H1 (cell line): ENCODE measurements at places on chromosomes 12 and 14. TPM values are rescaled to one million over a fixed set of nuclear protein-coding genes. Genes with fewer than 3 reads are reported as not detected.

- no peak for DNase-seq
Measured at GRCh38 chr12:90512518-90512917, 442.5 kb downstream of the CCER1 start.

- no peak for DNase-seq
Measured at GRCh38 chr14:76908834-76909233, 82.6 kb downstream of the LRRC74A start.

GRCh38 chr14:106826833-106827369 is 1300.5 kb downstream of the TMEM121 start:
- DNase-seq = no peak

DNA sequence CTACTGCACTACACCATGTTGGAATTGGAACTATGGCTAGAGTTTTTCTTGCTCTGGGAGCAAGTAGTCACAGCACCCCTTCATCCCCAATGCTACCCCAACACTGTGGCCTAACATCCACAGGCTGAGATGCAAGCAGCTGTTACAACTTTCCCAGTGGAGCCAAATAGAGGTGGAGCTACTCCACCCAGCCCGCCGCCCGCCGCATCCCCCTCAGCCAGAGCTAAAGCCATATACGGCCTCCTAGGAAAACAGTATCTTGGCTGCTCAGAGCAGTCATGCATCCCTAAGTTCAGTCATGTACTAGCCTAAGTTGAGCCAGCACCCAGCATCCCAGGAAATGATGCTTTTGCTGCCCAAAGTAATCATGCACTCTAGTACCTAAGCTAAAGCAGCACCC is 17.2 kb upstream of the GARIN2 start:
- no peak for DNase-seq

Gene ETFBKMT
- polyA plus RNA-seq = 0.59 and 0.69 TPM in 2 replicates

GRCh38 chr12:119375075-119375882 is 40.8 kb downstream of the CCDC60 start:
- DNase-seq = no peak

Gene ADSS1
- polyA plus RNA-seq = 7.1 and 9.4 TPM in 2 replicates

DNA sequence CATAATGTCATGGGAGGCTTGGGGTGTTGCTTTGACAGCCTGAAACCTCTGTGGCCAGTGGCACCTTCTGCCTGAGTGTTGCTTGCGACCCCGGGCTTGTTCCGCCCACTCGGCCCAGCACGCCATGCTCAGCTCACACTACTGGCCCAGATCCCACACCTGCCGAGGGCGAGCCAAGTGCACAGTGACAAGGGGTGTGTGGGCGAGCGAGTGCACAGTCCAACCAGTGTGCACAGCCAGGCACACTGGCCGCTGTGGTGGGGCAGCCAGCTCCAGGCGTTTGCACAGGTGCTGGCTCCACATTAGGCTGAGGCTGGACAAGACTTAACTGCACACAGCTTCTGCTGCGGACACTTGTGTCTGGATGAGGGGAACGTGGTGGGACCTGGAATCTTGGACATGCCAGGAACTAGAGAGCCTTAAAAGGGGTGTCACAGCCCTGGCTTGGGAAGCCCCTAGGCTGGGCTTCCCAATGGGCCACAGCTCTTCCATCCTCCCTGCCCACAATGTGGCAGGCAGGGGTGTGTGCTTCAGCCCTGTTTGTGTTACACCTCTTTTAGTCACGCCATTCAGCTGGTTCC is 609.2 kb upstream of the FOXG1 start:
- DNase-seq = no peak

DNA sequence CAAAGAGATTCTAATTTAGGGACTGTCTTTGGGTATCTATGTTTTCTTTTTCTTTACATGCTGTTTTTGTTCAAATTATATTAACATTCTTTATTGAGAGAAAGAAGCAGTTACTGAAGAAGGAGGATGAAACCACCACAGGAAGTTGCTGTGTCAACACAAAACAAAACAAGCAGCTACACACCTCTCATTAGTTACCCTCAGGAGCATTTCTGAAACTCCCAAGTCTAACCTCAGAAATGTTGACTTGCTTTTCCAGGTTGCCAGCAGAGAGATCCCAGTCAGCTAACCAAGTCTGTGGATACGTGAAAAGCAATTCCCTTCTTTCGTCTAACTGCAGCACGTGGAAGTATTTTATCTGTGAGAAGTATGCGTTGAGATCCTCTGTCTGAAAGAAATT is 33.5 kb downstream of the CLEC1A start:
- no peak for DNase-seq

Gene NFE2
- polyA plus RNA-seq = 6.1 and 8.3 TPM in 2 replicates

Gene CBLN3
- polyA plus RNA-seq = 0.72 and 1.00 TPM in 2 replicates

Gene LMNTD1
- polyA plus RNA-seq = not detected in 2 replicates

DNA sequence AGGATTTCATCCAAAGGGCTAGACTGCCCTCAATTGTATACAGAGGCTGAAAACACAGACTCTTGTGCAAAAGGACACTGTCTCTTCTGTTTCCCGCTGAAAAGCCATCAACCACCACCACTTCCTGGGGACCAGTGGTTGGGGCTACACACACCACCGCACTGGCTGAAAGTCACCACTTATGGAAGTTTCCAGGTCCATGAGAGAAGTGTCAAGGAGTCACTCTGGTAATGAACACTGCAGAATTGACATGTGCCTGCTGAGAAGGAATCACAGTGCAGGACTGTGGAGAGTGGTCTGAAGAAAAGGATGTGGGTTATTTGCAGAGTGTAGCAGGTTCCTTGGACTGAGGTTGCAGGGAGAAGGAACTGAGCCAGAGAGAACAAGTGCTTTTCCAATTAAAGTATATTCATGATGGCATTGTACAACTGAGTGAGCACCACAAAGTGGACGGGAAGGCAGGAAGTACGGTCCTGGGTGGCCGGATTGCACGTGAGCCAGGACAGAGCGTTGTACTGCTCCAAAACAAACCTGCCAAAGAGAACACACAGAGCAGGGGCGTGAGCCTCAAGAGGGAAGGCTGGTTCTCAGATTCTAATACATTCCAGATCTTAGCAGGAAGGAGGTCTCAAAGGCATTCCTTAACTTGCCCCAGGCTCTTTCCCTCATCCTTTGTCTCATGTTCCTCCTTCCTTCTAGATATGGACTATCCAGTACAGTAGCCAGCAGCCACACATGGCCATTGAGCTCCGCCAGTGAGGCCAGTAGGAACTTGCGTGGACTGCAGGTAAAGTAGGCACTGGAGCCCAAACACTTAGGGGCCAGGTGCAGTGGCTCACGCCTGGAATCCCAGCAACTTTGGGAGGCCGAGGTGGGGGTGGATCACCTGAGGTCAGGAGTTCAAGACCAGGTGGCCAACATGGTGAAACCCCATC is 316.4 kb downstream of the MED13L start:
- DNase-seq = no peak
